Brain pericyte (primary cell): ENCODE measurements at places on chromosomes 12 and 14.

DNA sequence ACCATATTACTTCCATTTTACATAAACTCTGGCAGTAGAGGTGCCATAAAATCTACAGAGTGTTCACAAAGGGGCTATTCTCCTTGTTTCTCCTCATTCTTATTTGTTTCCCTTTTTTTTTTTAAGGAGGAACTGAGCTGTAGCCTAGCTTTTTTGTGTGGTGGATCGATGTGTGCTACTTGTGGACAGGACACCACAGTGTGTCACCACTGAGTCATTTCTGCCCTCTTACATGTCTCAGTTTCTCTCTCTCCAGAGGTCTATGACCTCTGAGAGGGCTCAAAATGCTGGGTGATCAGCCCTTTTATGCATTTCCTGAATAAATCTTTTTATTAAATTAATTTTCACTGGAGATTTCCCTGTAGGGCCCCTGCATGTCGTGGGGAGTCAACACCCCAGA is 370.2 kb downstream of the ADGRD1 start:
- DNase-seq, result no peak

DNA sequence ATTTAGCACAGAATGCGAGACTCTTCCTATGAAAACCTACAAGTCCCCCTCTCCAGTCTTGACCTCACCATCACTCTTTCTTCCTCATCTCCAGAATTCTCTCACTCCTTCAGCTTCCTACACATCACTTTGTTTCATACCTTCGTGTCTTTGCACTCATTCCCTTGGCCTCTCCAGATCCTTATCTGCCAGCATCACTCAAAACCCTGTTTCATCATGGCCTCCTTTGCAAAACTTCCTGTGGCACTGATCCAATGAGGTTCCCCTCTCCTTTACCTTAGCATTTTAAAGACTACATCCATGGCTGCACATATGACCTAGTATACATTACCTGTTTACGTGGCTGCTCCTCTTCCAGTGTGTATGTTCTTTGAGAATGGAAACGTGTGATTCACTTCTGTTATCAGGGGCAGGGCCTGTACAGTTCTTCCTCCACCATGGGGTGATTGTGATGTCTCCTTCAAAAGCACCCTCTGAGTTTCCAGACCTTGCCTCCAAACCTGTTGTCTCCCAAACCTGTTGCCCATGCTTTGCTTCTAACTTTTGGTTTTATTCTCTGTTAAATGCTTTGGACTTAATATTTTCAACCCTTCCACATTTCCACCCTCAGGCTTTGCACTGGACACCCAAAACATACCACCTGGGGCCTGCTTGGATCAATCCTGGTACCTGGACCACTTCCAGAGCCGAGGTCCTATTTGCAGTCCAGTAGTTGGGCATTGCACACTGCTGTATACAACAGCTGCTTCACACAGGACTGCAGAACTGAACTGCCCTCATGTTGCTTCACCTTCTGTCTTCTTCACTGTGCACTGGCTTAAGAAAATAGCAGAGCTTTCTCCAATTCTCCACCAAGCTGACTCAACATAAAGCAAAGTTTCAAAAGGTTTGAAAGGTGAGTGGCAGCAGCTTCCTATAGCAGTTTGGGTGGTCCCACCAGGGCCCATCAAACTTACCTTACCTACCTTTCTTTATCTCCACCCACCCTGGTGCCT is 131.7 kb downstream of the LLPH start:
- DNase-seq, result no peak

- no peak for DNase-seq
Measured at GRCh38 chr12:4178424-4179170, 95.0 kb upstream of the CCND2 start.

DNA sequence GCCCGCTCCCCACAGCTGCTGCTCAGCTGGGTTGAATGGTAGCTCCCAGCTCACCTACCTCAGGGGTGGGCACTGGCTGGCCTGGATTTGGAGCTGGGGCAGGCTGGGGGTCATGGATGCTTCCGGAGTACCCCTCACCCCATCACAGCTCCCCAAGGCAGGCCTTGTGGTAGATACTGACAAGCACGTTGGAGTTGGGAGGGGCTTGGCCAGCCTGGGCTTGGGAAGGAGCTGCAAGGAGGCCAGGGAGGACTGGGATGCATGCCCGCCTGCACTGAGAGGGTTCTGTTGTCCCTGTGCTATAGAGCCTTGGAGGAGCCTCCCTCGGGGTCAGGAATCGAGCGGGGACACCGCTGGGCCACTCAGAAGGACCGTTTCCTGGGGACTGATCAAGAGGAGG is 14.2 kb downstream of the TMEM63C start:
- DNase-seq, result no peak

GRCh38 chr12:49619286-49619685 is 4.1 kb upstream of the PRPF40B start:
- no peak for DNase-seq

DNA sequence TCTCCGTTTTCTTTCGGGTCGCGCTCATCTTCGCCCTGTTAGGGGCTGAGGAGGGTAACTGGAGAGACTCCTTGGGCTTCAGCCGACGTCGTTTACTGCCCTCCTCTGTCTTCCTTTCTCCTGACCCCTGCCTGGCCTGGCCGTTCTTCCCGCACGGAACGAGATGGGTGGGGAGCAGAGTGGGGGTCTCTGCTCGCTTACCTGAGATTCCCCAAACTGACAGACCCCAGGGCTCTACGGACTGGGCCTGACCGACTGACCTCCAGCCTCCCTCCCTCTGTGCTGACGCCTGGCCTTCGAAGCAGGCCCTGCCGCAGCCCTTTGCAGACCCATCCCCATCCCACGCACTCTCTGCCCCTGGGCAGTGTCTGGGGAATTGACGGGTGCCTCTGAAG is 439 bp downstream of the GOLGA5 start:
- no peak for DNase-seq

DNA sequence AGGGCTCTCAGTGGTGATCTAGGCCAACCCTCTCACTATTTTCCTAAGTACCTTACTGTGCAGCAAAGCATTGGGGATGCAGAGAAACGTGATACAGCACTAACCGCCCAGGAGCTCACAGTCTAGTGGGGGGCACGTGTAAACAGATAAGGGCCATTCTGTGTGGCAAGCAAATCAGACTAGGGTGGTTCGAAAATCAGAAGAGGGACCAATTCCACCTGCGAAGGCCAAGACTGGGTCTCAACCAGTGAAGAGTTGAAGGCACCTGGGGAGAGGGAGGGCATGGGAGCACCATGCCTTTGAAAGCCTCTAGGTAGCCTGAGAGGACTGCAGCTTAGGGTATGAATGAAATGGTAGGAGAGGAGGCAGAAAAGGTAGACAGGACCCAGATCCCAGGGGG is 2.2 kb downstream of the PITPNM2 start:
- DNase-seq, result no peak

- DNase-seq, result no peak
Measured at GRCh38 chr14:104288272-104288671, 149.9 kb downstream of the KIF26A start.

DNA sequence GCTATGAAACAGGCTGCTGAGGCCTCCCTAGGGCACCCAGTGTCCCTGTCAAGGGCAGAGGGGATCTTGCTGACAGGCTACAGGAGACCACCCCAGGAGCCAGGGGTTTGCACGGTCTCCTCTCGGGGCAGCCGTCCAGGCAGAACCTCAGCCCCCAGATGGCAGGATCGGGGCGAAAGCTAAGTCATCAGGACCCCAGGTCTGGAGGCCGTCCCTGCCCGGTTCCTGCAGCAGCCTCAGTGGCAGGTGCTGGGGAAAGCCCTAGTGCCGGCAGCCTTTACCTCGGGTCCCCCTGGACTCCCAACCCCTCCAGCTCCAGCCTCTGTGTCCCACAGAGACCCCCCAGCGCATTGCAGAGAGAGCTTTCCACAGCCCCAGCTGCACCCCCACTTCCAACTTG is 103.8 kb upstream of the C14orf180 start:
- DNase-seq, result no peak

GRCh38 chr14:45181329-45181728 is 45.6 kb downstream of the FANCM start:
- DNase-seq, result no peak

GRCh38 chr14:49483268-49483667 is 102.9 kb downstream of the RPS29 start:
- no peak for DNase-seq

- peak; percentile 41 for DNase-seq
Measured at GRCh38 chr12:91355150-91356006, 172.8 kb upstream of the DCN start.
